ENCODE measurements at places on chromosomes 3 and 15. TPM values are rescaled to one million over a fixed set of nuclear protein-coding genes. Genes with fewer than 3 reads are reported as not detected.

DNA sequence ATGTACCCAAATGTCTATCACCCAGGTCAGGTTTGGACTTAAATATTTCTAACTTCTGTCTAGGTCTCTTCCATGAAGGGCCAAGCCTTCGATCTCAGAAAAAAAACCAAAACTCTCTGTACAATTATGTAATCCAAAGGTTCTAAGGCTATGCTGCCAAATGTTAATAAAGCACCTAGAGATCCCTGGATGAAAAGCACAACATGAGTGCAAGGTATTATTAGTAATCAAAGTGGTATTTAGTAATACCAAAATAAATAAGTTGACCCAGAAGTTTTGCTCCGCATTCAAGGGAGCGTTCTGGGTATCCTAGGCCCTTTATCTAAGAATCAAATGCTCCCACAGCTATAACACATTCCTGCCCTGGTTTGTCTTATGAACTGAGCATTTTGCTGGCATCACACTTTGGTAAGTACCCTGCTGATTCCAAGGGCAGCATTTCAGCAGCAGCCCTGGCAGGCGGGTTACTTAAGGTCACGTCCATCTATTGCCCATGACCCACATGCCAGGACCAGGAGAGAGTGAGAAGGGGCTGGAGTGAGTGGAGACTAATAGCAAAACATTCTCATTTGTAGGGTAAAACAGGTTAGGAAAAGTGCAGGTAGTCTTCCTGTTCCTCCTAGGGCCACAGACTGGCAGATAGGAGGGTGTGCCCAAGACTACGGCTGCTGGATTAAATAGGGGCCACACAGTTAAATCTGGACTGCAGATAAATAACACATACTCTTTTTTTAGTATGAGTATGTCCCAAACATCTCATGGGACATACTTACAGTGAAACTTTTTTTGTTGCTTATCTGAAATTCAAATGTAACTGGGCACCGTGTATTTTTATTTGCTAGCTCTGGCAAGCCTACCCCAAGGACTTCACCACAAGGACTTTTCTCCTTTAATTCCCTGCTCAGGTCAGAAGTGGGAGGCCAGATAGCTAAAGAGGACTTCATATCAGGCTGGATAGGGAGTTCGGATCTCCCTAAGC lies 76.0 kb upstream of the SNRK start:
- no peak for DNase-seq

The DNAH12 gene
- 0.52 TPM for total RNA-seq

- DNase-seq = no peak
Observed at GRCh38 chr15:63192619-63193206, 3.3 kb downstream of the RAB8B start.

DNA sequence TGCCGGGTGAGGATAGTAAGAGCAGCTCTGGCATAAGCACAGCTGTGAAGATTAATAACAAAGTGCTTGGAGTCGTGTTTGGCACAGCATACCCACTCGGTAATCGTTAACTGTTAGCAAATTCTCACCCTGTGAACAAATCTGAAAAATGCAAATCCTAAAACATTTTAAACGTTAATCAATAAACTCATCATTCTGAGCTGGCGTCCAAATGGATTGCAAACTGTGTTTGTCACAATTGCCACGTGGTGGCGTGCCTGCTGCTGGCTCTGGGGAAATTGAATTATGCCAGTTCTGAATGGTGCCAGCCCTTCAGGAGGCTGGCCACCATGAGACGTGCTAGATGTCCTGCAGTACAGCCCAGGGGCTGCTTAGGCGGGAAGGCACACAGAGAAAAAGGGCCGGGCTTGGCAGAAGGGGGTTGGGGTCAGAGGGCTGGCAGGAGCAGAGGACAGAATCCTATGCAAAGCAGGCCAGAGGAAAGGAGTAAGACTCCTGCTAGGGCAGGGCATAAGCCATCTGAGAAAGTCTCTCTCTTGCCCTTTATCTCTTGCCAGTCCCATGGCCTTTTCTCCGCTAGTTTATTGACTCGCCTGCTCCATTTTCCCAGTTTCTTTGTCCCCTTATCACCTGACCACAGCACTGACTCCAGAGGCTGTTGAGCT lies 22.1 kb upstream of the POLG start:
- no peak for DNase-seq

DNA sequence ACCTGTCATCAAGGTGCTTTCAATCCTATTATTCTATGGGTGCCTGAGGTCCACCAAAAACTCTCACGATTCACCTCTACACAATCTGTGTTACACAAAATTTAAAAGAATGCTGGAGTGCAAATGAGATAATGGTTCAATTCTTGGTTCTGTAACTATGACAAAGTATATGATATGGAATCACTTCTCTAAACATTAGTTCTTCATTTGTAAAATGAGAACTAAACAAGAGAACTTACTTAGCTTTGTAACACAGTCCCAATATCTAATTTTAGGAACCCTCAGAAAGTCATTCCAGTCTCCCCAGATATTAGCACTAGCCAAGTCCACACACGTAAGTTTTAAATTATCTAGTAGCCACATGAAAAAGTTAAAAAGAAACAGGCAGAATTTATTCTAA lies 111.5 kb downstream of the TBL1XR1 start:
- DNase-seq = no peak

DNA sequence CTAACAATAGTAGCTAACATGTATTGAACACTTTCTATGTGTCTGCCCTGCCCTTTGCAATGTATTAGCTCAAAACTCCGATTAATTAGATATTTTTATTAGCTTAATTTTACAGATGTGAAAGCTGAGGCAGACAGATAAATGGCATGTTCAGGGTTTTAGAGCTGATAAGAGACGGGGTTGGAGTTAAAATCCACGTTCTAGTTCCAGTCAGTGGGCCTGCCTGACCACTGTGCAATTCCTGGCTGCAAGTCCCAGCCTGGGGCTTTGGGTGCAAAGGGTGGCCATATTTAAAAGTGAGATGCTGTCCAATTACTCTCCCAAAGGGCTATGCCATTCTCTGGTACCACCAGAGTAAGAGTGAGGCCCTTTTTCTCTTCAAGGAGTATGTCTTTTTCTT lies 33.2 kb downstream of the FOXL2 start:
- no peak for DNase-seq

- DNase-seq = no peak
Observed at GRCh38 chr15:41610048-41610447, 50.2 kb upstream of the MGA start.

- no peak for DNase-seq
Observed at GRCh38 chr3:71219744-71220638, 363.5 kb downstream of the FOXP1 start.

- DNase-seq = no peak
Observed at GRCh38 chr3:56885453-56885852, 83.7 kb upstream of the ARHGEF3 start.

- no peak for DNase-seq
Observed at GRCh38 chr3:42214565-42215283, 51.3 kb downstream of the CCK start.

GRCh38 chr3:166663194-166663593 lies 716.9 kb downstream of the ZBBX start:
- no peak for DNase-seq

The XCR1 gene
- total RNA-seq = 0.26 TPM

DNA sequence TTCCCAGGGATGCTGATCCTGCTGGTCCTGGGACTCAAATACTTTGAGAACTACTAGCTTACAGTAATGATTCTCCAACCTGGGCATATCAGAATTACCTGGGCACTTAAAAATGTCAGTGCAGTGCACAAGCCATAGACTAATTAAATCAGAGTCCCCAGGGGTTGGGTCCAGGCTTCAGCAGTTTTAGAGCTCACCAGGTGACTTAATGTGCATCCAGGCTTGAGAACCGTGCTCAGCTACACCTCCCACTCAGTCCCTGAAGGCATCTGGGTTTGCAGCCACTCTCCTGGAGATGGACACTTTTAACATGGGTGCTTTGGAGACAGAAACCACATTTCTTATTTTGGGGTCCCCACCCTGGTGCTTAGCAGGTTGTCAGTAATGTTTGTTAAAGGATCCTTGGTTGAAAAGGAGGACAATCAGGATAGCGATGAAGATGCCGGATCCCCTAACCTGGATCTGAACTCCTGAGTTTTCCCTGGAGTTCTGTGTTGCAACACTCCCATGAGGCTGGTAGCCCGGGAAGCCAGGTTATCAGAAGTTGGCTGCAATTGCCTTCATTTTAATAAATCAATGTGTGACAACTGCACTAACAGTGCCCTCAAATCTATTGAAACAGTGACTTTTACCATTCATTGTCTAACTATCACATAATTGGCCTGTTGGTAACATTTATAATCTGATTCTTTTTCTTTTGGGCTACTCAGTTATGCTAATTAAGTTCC lies 48.1 kb downstream of the BFSP2 start:
- DNase-seq = no peak

DNA sequence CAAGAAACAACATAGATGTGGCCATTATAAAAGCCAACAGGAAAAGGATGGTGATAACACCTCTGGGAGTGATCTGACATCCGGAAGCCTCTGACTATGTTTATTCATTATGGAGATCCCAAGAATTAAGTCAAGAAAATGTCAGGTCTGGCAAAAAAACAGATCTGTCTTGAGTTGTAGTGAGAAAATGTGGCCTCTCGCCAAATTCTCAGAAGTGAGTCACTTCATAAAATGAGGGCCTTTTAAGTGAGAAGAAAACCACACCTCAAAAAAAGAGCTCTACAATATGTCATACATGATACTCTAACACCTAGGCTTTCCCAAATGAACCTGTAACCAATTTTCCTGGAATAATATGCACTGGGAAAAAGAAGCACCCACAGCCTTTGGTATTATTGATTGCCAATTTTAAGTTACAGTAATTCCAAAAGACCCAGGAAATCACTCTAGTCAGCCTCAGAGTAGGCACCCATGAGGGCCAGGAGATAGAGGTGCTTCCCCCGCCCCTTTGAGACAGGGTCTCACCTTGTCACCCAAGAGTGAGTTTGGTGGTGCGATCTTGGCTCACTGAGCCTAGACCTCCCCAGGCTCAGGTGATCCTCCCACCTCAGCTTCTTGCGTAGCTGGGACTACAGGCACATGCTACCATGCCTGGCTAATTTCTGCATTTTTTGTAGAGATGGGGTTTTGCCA lies 38.0 kb downstream of the CCR3 start:
- DNase-seq = no peak

DNA sequence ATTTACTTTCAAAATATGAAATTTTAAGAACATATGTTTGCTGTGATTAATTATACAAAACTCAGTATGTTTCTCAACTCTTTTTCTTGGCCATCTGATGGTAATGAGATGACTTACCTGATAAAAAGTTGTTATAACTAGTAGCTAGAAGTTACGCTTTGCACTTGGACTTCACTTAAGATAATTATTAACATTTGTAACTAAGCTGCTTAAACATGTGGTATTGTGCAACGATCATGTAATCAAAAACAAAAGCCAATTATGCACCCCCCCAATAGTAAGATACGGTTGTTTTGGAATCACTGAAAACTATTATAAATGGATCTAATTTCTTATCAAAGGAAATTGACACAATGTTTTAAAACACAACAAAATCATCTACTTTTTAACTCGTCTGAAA lies 342.9 kb downstream of the CNTN3 start:
- no peak for DNase-seq

- no peak for DNase-seq
Observed at GRCh38 chr3:78343221-78343620, 1303.3 kb downstream of the ROBO2 start.

DNA sequence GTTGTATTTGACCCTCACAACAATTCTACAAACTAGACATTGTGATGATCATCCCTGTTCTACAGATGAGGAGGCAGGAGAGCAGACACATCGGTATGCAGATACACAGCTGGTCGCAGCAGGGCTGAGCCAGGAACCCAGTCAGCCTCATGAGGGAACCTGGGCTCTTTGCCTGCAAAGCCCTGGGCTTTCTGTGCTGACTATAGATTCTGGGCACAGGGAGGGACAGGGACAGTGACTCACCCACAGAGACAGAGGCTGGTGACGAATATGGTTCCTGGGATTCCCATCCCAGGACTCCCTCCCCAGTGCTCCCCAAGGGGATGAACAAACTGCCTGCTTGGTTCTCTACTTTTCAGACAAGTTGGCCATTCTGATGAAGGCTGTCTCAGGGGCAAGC lies 3.8 kb upstream of the CAMP start:
- no peak for DNase-seq

DNA sequence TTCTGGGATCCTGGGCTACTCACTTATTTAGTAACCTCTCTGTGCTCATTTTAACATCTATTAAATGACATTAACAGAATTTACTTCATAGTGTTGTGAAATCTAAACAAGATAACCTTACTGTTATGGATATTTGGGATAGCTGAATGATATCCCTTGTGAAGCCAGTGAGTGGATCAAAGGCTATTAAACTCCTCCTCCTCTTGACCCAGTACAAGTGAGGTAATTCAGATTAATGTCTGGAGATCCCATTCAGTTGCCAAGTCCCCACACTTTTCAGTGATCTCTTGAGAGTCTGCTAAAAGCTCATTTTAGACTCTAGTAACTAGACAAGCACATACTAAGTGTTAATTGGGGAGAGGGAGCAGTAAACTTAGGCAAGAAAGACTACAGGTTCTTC lies 2.5 kb upstream of the ANKRD28 start:
- no peak for DNase-seq

The MRPL46 gene
- total RNA-seq = 17.0 TPM

DNA sequence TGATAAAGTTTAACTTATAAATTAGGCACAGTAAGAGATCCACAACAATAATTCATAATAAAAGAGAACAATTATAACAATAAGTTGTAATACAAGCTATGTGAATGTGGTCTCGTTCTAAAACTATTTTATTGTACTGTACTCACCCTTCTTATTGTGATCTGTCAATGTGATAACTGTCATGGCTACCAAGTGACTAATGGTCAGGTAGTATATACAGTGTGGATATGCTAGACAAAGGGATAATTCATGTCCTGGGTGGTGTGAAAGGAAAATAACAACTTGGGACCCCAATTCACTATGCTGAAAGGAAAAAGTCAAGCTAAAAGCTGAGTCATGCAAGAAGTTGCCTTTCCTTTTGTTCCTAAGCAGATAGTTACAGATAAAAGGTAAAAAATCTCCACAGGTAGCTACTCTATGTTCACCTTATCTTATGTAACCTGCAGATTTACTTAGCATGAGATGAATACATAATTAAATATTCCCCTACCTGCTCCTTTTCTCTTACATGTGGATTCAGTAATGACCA lies 10.7 kb upstream of the CYP8B1 start:
- DNase-seq = no peak

GRCh38 chr15:25874379-25874778 lies 11.3 kb upstream of the ATP10A start:
- DNase-seq = no peak

GRCh38 chr15:39124553-39125171 lies 456.2 kb upstream of the THBS1 start:
- no peak for DNase-seq

GRCh38 chr15:65824031-65824743 lies 32.1 kb upstream of the DENND4A start:
- DNase-seq = no peak

- no peak for DNase-seq
Observed at GRCh38 chr15:82105451-82106215, 59.8 kb upstream of the MEX3B start.

GRCh38 chr3:197253238-197253947 lies 45.0 kb downstream of the DLG1 start:
- no peak for DNase-seq

GRCh38 chr3:60641354-60641753 lies 609.9 kb downstream of the FHIT start:
- no peak for DNase-seq

The UNC13C gene
- 0.14 TPM for total RNA-seq
